GM12878 (cell line): ENCODE measurements at places on chromosomes 3 and 15.
A peak's percentile ranks its signal among the peaks of the same experiment; 100 is the strongest.

GRCh38 chr15:39285071-39285470 lies 295.8 kb upstream of the THBS1 start:
- H3K27ac ChIP-seq = no peak overlapping the region
- no peaks in the 10 kb centered on the region for H3K27me3 ChIP-seq
- no peaks in the 10 kb centered on the region for H3K4me1 ChIP-seq
- H3K36me3 ChIP-seq = no peaks in the 10 kb centered on the region

- no peaks in the 10 kb centered on the region for H3K27me3 ChIP-seq
- H3K4me3 ChIP-seq = peak overlapping the region; percentile 95
- DNase-seq = no peak
- no peaks in the 10 kb centered on the region for H3K36me3 ChIP-seq
- peaks cover 4% of the 10 kb centered on the region; the same call in 1 of the 2 replicates for H3K4me1 ChIP-seq
- peak overlapping the region; percentile 84 for H3K27ac ChIP-seq
Measured at GRCh38 chr3:184133840-184134745, 1.1 kb upstream of the EIF2B5 start.

DNA sequence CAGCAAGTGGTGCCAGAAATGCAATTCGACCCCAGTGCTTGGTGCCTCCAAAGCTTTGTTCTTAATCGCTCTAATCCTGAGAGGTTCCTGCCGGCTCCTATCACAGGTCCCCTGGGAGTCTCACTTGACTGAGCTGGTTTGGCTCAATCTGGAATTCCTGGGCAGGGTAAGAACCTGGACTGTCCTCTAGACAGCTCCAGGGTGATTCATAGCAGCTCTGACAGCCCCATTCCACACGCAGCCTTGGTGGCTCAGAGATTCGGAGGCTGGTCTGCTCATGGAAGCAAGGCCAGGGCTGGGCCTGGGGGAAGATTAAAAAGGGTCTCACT lies 37.9 kb downstream of the MYO5C start:
- no peak overlapping the region for H3K27ac ChIP-seq
- no peak for DNase-seq
- no peaks in the 10 kb centered on the region for H3K27me3 ChIP-seq
- H3K36me3 ChIP-seq = no peaks in the 10 kb centered on the region
- H3K4me1 ChIP-seq = peaks cover 26% of the 10 kb centered on the region

GRCh38 chr3:69149586-69149985 lies 27.2 kb upstream of the LMOD3 start:
- H3K4me3 ChIP-seq = no peak overlapping the region
- DNase-seq = no peak
- H3K36me3 ChIP-seq = no peaks in the 10 kb centered on the region
- no peaks in the 10 kb centered on the region for H3K4me1 ChIP-seq
- no peak overlapping the region for H3K27ac ChIP-seq
- H3K27me3 ChIP-seq = no peaks in the 10 kb centered on the region

- no peak overlapping the region for H3K4me3 ChIP-seq
- no peaks in the 10 kb centered on the region for H3K36me3 ChIP-seq
- no peak for DNase-seq
- H3K27me3 ChIP-seq = no peaks in the 10 kb centered on the region; the same call in 1 of the 2 replicates
- H3K4me1 ChIP-seq = no peaks in the 10 kb centered on the region; the same call in 1 of the 2 replicates
- H3K27ac ChIP-seq = no peak overlapping the region
Measured at GRCh38 chr3:151091685-151092345, 6.4 kb downstream of the MED12L start.

DNA sequence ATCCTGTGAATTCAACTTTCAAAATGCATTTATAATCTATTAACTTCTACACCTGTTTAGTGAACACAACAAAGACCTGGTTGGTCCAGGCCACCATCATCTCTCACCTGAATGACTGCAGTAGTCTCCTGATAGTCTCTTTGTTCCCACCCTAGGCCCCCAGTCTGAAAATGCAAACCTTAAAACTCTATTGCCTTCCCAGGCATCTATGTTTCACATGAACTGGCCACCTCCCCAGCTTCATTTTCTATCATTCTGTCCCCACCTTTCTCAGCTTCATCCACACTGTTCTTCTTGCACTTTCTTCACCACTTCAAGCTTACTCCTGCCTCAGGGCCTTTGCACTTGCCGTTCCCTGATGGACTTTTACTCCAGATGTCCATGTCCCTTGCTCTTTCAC lies 45.0 kb downstream of the CLSTN2 start:
- H3K4me3 ChIP-seq = no peak overlapping the region
- no peaks in the 10 kb centered on the region; the same call in 1 of the 2 replicates for H3K27me3 ChIP-seq
- no peak for DNase-seq
- no peaks in the 10 kb centered on the region for H3K4me1 ChIP-seq
- no peaks in the 10 kb centered on the region for H3K36me3 ChIP-seq

GRCh38 chr3:98395101-98395500 lies 4.6 kb downstream of the OR5K3 start:
- DNase-seq = no peak
- no peak overlapping the region for H3K4me3 ChIP-seq
- no peaks in the 10 kb centered on the region for H3K4me1 ChIP-seq
- no peaks in the 10 kb centered on the region for H3K27me3 ChIP-seq
